Pancreas (tissue), 10 donors: ENCODE measurements at places on chromosomes 5 and 9.

GRCh38 chr5:144460600-144460999, 289.9 kb downstream of the KCTD16 start:
- DNase-seq = no peak

GRCh38 chr5:59891962-59892643, 1.4 kb downstream of the PDE4D start:
- DNase-seq = no peak

- DNase-seq = no peak
Observed at GRCh38 chr5:163453705-163454104, 6.2 kb downstream of the NUDCD2 start.

GRCh38 chr5:60604771-60605170, 95.2 kb downstream of the DEPDC1B start:
- no peak for DNase-seq

DNA sequence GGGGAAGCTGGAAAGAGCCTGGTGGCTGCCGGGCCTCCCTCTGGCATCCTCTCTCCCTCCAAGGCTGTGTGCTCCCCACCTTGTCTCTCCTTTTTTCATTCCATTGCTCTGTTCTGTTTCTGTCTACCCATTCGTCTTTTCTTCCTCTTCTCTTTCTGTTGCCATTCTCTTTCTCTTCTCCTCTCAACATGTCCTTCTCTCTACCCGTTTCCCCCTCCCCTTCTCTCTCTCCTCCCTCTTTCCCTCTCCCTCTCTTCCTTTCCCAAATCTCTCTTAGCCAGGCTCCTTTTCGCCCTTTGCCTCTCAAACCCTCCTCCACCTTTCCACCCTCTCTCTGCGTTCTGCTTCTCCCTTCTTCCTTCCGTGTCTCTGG, 19.4 kb upstream of the KCNIP1 start:
- DNase-seq = no peak

DNA sequence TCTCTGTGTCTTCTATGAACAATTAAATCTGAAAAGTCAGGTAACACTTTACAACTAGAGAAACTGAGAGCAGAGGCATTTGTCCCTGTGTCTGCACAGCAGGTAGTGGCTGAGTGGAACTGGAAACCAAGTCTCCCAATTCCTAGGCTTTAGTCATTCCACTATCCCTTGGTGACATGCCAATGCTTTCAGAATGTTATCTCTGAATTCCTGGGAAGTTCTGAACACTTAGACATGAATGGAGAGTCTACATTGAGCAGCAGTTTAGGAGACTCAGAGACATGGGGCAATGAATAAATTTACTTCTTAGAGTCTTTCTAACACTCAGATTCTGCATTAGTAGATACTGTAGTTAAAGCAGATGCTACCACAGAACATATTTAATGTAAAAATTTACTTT, 94.8 kb upstream of the APC start:
- DNase-seq = no peak

DNA sequence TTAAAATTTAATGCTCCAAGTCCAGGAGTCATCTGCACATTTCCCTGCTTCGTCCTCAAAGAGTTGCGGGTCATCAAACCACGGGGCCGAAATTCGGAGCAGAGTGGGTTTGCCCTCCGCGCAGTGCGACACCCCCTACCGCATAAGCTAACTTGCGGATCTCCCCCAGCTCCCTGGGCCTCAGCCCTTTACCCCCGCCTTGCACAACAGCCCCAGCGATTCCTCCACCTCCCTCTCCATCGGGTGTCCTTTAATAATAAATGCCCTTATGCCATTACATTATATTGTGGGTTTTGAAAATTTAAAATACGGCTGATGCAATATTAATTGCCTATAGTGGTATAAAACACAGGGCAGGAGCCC, 3.9 kb downstream of the POU4F3 start:
- no peak for DNase-seq

DNA sequence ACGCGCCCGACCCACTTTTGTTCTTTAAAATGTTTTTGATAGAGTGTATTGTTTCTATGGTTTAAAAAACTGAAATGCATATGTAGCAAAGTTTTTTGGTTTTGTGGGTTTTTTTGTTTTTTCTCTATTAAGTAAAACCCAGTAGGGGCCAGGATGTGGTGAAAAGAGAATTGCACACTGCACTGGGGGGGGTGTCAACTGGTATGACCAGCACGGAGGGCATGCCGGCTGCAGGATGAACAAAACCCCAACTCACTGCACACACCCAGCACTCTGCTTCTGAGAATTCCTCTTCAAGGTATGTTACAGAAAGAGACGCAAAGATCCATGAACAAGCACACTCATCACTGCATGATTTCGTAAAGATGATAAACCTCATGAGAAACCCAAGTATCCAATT, 75.0 kb downstream of the STK10 start:
- DNase-seq = no peak

DNA sequence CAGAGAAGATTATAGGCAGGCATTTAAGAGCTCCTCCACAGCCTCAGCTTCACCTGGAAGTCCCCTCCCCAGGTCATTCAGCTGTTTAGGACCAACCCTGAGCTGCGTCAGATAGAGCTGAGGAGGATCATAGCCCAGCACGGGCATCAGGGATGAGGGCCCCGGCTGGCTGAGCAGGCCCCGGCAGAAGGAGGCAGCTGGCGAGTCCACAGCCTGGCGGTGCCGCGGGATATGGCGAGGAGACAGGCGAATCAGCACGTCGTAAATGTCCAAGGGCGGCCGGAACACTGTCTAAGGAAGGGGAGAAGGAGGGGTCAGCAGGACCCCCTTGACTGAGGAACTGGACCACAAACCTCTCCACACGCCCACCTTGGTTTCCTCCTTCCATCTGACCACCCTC, 10.6 kb downstream of the NOL6 start:
- DNase-seq = peak; percentile 60

- DNase-seq = no peak
Observed at GRCh38 chr5:58060996-58061395, 398.9 kb downstream of the PLK2 start.

- DNase-seq = no peak
Observed at GRCh38 chr5:66609615-66610014, 13.4 kb downstream of the MAST4 start.

- no peak for DNase-seq
Observed at GRCh38 chr5:131386779-131387178, 122.9 kb downstream of the CDC42SE2 start.

- no peak for DNase-seq
Observed at GRCh38 chr5:13866792-13867191, 77.7 kb downstream of the DNAH5 start.

- no peak for DNase-seq
Observed at GRCh38 chr9:94868464-94868863, 142.0 kb downstream of the AOPEP start.

DNA sequence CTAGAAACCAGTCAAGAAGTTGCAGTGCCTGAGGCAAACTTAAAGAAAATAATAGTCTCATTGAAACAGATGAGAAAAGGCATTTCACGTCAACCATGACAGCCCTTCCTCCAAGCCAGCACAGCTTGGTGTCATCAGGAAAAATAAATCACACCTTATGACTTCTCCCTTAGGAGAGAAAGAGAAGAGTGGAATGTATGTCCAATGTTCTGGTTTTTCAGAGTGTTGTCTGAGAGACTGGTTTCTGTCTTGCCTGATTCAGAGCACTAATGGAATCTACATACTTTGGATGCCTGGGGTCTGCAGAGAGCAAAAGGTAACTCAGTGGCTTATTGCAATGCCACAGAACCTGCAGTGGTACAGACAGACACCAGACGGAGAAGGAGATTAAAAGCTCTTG, 105.5 kb upstream of the PDE4D start:
- no peak for DNase-seq

DNA sequence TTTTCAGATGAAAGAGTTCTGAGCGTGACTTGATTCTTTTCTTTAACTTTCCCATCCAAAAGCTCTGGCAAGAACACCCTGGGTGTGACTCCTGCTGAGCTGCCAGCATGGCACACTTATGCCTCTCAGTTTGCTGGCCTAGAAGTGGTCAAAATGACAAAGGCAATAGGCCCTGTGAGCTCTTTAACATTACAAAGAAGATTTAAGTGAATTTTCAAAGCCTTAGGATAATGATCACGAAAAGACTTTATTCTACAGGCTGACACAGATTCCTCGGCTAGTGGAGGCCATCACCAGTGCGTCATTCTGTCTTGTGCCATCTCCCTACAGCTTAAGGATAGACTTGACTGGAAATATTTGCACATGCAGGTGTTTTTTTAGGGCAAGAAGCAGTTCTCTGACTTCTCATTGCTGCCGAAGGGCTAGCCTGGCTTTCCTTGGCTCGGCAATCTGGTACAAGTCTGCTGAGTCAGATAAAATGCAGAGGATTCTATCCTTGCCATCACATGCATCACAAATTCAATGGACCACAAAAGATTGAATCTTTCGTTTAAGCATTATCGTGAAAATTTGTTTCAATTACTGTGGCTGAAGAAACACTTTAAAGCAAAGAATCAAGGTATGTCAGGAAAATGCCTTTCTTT, 311.5 kb downstream of the COX7C start:
- DNase-seq = no peak

GRCh38 chr9:126093771-126094170, 232.9 kb upstream of the MVB12B start:
- no peak for DNase-seq

DNA sequence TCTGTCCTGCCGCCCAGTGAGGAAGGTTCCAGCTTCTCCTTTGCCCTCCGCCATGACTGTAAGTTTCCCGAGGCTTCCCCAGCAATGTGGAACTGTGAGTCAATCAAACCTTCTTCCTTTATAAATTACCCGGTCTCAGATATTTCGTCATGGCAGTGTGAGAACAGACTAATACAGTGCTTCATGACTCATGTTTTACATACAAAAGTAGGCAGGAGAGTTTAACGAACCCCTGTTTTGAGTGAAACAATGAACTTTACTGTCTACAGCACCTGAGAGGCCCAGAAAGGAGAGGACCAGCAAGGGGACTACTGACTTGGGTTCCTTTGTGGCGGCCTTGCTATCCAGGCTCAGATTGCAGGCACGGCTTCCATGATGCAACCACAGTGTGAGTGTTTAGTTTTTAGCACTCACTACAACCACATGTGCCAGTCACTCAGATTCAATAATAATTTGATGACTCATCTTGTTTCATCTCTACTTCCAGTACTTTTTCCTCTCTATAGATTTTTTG, 139.1 kb upstream of the CLINT1 start:
- no peak for DNase-seq

DNA sequence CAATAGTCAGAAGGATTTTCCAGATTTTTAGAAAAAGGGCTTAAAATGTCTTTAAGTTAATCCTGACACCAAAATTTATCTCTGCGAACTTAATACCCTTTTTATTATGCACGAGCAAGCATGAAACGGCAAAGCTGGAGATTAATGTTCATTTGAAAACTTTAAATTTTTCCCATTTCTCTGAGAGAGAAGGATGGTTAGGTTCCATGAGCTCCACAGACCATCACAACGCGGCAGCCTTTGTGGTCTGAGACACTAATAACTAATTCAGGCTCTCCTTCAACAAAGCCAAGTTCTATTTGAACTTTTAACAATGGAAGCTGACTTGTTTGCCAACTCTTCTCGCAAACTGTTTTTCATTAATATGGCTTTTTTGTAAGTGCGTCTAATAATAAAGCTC, 94.7 kb downstream of the MYO10 start:
- no peak for DNase-seq

DNA sequence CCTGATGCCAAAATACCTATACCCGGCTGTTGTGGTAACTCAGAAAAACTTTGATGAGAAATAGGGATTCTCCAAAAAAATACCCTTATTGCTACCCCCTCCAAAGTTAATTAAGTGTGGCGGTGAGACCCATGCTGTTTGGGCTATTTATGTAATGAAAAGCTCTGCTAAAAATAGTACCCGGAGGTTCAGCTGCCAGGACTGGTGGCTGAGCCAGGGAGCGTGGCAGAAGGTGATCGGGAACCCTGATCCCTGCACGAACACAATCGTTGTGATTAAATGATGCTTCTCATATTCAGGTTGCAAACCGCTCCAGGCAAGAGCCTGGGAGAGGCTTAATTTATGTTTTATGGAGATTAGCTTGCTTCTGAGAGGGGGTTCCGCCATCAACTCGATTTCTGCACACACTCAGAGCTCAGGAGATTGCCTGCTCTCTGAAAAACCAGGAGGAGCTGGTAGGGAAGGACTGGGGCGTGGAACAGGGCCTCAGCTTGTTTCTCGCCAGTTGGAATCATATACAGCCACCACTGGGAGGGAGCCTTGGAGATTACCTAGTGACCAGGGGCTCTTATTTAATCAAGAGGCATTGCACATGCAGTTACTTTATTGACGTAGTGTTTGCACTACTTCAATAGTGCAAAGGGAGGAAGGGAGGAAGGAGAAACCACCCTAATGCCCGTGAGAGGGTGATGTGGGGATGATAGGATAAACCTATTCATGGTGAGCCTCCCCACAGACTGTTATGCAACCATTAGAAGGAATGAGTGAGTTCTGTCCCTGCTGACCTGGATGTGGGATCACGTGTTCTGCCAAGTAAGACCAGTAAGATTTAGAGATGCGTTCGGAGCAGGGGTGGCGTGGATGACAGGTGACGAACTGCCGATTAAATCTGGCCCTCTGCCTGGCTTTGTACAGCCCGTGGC, 23.4 kb downstream of the HRH2 start:
- peak; percentile 26 for DNase-seq

DNA sequence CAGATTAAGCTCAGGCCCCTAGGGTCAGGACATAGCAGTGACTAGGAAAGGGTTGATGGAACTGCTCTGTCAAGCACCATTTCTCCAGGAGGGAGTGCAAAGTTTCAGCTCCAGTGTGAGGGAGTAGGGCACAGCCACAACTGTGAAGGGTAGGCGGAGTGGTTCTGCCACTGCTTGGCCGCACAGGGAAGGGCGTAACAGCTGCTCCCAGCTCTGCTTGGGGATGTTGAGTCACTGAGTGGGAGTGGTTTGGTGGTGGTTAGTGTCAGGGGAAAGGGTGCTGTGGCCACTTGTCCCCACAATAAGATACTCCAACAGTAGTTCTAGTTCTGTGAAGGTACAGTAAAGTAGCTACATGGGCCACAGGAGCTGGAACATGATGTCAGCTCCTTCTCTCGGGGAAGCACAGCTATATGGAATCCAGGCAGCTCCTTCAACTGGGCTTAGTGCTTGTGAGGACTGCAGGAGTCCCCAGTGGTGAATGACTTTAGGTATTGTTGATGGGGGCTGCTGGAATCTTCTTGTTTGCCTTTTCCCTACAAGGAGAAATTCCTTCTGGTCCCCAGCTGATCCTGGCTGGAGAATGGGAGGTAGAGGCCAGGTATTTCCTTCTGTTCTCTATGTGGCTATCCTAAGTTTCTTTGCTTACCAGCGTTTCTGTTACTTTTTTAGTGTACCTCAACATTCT, 314.5 kb downstream of the SPATA31D1 start:
- DNase-seq = no peak
